WTC11 (cell line): ENCODE measurements at places on chromosomes 1 and 21.

- DNase-seq = no peak
Observed at GRCh38 chr1:85629532-85629920, 49.0 kb downstream of the CCN1 start.

DNA sequence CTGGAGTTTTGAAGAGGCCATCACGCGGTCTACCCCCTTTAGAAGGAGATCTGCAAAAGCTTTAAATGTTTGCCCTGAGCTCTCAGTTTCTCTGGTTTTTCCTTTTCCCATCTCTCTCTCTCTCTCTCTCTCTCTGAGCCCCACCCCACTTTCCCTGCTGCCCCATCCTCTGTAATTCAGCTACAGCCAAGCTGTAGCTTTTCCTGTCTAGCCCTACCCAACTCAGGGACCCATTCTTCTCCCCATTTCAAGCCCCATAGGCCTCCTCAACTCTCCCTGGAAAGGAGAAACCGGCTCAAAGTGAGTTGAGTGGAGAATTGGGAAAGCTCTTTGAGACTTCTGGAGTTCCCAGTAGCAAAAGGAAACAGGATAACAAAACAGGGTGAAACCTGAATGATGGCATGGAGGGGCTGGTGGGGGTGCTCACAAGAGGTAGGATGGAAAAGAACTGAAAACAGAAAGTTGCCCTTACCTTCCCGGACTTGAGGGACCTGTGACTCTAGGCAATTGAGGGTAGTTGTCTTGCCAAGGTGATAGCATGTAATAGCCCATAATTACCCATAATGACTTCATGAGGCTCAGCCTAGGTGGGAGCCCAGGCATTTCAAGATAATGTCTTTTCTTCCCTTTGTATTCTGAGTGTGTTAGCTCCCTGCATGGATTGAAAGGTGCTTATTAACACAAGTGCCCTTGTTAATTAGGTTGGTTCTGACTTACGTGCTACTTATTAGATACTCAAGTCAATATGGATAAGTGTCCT is 84.9 kb downstream of the SLC16A1 start:
- DNase-seq = no peak

- DNase-seq = no peak
Observed at GRCh38 chr21:33924766-33925100, 9.1 kb upstream of the ATP5PO start.

- no peak for DNase-seq
Observed at GRCh38 chr1:36628804-36629203, 146.1 kb upstream of the CSF3R start.

DNA sequence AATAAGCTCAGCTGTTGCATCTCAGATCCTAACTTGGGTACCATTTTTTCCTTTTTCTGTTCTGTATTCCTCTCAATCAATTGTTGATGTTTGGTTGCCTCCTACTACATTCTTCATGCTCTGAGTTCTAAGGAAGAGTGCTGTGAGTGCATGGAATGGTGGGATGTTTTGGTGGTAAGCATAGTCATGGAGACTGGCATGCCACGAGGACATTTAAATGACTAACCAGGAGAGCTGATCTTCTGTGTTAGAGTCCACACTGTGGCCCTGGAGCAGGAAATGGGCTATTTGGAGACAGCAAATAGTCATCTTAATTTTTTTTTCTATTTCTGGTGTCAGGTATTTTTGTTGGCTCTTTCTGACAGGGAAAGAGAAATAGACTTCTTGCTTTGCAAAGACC is 69.5 kb upstream of the HSD17B7 start:
- DNase-seq = no peak

DNA sequence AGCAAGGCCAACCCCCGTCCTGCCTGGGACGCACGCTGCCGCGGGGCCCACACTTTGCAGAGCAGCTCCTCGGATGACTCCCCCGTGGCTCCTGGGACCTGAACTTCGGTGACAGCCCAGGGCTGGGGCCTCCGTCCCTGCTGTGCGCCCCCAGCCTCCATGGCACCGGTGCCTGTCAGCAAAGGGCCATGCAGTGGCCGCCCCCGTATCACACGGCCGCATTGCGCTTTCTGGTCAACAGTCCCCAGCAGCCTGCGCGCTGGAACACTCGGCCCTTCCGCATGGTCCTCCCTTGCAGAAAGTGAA is 18.0 kb downstream of the NADK start:
- no peak for DNase-seq

GRCh38 chr1:64309431-64309831 is 106.0 kb downstream of the UBE2U start:
- no peak for DNase-seq

DNA sequence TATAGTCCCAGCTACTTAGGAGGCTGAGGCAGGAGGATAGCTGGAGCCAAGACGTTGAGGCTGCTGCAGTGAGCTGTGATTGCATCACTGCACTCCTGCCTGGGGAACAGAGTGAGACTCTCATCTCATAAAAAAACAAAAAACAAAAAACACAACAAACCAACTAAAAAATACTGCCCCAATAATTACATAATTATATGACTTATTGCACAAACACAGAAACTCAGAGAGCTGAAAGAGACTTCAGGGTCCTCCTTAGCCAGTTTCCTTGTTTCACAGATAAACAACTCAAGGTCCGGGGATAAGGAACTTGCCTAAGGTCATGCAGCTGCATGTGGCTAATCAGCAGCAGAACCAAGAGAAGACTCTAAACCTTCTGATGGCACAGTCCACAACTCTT is 11.9 kb downstream of the EXTL2 start:
- DNase-seq = no peak

GRCh38 chr21:17711896-17712295 is 99.2 kb upstream of the BTG3 start:
- DNase-seq = no peak
